ENCODE measurements at places on chromosomes 7 and 10.

DNA sequence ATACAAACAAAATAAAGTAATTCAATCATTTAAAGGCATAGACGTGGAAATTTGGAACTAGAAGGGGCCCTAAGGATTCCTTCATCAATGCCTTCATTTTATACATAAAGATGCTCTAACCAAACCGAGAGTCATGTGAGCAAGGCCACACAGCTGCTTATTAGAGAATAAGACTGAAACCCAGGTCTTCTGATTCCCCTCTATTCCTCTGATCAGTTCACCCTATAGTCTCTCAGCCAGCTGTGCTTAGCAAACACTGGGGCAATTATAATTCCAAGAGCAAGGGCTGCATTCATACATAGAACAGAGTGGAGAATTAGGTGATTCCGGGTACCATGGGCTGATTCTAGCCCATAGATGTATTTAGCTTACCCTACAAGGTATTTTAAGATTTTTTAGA, 9.7 kb upstream of the XPNPEP1 start:
- DNase-seq: no peak

- DNase-seq: no peak
Observed at GRCh38 chr10:3213208-3213607, 40.6 kb upstream of the PITRM1 start.

DNA sequence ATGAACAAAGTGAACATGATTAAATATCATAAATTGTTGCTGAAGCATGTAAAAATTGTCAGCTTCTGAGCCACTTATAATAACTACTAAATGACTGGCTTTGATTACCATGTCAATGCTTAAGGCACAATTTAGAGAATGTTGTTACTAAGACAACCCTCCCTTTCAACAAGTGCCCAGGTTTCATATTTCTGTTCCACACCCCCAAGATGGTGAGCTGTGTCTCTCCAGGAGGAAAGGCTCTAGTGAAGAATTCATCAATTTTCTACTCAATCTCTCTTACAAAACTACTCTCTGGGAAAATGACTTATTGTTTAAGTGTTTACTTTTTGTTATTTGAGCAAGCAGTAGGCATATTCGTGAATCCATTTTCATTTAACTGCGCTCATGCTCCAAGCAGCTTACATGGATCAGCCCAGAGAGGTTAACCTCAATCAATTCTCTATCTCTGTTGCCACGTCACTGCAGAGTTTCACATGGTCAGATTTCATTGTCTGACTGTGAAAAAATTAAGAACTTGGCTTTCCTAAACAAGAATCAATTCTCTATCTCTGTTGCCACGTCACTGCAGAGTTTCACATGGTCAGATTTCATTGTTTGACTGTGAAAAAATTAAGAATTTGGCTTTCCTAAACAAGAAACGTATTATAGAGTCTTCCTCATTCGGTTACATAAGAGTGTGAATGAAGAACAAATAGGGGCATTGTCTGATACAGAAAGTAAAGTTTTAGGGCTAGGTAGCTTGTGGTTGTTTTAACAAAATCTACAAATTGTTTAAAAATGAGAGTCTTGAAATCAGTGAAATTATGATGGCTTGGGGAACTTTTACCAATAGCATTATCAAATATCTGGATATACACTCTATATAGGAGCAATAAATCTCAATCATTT, 49.7 kb downstream of the CCDC71L start:
- no peak for DNase-seq

- no peak for DNase-seq
Observed at GRCh38 chr10:82742478-82742877, 867.5 kb downstream of the NRG3 start.

DNA sequence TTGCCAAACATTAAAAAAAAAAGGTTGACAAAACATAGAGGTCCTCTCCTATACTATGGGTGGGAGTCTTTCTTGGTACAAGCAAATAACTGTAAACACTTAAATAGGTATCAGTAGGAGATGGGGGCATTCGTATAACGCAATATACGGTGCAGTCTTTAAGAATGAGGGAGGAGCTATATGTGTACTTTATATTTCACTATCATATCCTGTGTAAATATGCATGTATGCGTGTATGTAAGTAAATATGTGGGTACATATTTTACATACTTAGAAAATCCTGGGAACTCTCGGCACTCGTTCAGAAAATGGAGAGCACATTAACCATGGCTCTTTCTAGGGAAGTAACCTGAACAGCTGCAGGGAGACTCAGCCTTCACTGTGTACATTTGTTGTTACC, 82.0 kb upstream of the LRRC18 start:
- DNase-seq: no peak

GRCh38 chr7:149559711-149560110, 62.1 kb upstream of the ZNF746 start:
- DNase-seq: no peak

DNA sequence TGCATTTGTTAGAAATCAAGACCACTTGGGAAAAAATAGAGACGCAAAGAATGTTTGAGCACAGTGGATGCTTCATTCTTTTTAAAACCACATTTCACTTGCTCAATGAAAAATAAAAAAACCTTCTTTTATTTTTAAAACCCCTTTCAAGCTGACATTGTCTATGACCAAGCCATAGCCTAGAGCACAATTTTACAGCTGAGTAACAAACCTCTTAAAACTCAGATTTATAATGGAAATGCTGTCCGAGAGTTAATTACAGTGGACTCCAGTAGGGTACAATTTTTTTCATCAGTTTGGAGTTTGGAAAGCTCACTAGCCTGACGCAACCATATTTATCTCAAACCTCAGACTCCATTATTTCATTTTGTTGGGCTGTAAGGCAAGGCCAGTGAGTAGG, 116.3 kb downstream of the RNLS start:
- no peak for DNase-seq

GRCh38 chr10:130345728-130346127, 209.5 kb downstream of the GLRX3 start:
- DNase-seq: no peak

DNA sequence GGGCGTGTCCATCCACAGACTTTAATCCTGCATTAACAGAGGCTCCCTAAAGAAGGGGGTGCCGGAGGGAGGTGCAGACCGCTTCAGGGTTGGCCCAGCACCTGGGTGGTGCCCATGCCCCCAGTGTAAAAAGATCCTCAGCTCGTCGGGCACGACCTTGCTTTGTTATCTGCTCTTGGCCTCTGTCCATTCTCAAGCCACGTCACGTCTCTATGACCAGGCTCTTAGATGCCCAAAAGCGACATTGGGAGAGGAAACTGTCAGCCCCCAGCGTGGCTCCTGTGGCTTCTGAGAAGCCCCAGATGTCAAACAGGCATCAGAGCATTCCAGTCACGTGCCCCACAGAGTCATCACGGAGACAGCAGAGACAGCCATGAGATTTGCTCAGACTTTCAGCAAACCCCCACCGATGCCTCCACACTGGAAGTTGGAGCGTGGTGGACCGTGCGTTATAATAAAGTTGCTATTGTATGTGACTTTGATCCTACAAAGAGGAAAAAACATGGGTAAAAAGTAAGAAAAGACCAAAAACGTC, 55.5 kb downstream of the PTPRN2 start:
- no peak for DNase-seq

- DNase-seq: no peak
Observed at GRCh38 chr10:78434886-78435285, 401.2 kb downstream of the RPS24 start.

- no peak for DNase-seq
Observed at GRCh38 chr7:47380325-47381133, 201.4 kb downstream of the TNS3 start.

GRCh38 chr7:105055084-105055483, 41.1 kb downstream of the KMT2E start:
- DNase-seq: no peak

GRCh38 chr10:70675496-70676161, 3.3 kb downstream of the ADAMTS14 start:
- no peak for DNase-seq

DNA sequence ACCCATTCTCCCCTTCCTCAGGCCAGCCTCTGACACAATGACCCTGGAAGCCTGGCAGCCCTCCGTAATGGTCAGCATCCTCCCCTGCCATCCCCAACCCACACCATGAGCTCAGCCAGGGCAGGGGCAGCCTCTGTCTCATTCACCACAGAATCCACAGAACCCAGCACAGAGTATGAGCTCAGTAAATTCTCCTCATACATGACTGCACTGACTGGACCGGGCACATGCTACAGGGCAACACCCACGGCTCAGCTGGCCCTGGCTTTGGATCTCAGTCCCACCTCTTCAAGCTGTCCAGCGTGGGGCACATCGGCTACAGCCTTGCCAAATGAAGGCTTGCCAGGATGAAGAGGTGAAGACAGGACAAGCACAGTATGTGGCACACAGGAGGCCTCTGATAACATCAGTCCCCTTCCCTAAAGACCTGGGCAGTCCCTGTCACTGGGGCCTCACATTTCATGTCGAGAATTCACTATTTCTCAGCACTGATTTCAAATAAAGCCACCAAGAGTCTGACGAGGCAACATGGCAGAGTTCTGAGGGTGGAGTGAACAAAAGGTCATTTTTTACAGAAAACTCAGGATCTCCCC, 7.9 kb downstream of the GPRIN2 start:
- no peak for DNase-seq

DNA sequence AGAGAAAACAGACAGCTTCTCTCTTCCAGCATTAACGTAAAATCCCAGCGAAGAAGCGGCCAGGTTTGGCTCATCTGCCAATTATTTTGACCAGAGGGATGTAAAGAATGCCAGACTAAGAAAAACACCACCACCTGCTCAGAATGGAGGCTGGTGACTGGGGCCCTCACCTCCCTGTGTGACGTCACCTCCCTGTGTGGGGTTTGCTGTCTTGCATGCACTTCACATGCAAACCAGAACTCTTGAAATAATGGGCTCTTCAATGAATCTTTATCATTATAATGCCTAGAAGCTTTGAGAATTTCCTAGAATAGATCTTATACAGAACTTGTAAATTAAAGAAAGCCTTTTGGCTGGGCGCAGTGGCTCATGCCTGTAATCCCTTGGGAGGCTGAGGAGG, 101.8 kb upstream of the WAC start:
- DNase-seq: no peak

- DNase-seq: no peak
Observed at GRCh38 chr7:89549768-89550167, 604.5 kb upstream of the STEAP1 start.

DNA sequence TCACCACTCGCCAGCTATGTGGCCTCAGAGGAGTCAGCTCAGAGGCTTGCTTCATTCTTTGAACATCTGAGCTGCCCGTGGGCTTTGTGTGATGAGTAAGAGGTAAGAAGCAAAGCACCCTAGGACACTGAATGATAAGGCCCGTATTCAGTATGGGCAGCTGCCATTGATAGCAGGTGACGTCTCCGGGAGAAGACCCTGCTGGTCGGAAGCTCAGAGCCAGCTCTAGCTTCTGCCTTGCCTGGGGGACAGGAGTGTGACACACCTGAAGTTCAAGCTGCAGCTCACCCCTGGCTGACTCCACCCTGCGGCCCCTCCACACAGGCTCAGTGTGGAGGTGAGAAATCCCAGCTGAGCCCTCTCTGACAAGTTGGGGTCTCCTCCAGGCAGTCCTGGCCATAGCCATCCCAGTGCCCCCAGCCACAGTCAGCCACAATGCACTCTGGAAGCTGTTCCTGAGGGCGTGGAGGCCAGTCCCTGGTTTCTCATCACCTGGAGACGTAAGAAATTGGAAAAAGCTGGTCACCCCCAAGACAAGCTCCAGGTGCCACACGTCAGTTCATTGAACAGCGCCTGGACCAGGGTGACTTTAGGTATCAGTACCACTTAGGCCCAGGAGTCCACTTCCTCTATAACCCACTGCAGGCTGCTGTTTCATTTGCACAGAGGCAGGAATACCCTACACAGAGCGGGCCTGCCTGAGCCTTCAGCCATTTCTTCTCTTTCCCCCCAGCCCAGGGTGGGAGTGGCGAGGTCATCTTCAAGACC, 164.9 kb upstream of the RHEB start:
- DNase-seq: no peak

DNA sequence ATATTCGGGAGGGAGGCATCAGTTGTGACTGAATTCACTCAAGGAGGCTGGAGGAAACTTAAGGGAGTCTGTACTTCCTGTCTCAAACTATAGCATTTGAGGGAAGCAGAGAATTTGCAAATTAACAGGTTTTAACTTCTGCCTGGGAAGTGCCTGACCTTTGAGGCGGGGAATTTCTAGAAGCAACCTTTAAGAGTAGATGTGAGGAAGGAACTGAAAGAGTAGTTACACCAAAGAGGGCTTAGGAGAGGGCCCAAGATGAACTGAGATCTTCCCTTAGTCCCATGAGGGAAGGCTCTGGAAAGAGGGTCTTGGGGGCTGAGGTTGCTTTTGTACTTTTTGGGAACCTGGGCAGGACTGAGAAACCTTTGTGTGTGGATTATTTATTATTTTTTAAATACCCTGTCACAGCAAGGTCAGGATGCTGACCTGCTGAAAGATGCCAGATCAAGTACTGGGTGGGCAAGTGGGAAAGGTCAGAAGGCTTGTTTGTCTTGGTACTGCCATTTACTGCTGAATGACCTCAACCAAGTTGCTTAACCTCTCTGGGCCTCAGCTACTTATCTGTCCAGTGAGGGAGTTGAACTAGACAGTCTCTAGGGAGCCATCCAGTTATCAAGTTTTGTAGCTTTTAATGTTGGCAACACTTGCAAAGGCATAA, 2.4 kb downstream of the GPR158 start:
- DNase-seq: no peak

DNA sequence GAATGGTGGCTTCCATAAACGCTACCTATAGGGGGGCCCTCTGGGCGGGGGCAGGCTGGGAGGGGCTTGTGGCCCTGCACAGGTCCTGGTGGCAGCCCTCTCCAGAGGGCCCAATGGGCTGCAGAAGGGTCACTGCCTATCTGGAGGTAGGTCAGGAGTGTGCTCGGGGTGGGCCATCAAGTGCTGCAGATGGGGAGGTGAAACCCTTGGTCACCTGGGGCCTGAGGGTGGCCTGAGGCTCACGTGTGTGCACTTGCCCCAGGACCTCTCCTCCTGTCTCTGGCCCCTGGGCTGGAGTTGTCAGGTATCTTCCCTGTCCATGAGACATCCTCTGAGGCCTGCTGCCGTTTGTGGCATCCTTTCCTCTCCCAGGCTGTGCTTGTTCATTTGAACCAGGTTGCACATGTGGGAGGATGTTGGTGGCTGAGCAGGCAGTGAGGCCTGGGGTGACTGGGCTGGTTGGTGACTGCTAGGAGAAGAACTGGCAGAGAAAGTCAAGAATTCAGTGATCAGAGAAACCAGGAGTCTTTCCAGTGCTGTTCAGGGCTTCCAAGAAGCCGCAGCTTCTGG, 21.1 kb upstream of the SH2D4B start:
- no peak for DNase-seq

GRCh38 chr10:104894681-104895080, 253.6 kb downstream of the SORCS3 start:
- no peak for DNase-seq

GRCh38 chr7:41252551-41252950, 450.3 kb downstream of the INHBA start:
- no peak for DNase-seq

GRCh38 chr10:34812771-34813170, 2.3 kb downstream of the PARD3 start:
- DNase-seq: no peak

GRCh38 chr10:118924493-118924892, 105.0 kb upstream of the NANOS1 start:
- no peak for DNase-seq

- DNase-seq: no peak
Observed at GRCh38 chr10:71433768-71434744, 37.3 kb downstream of the CDH23 start.

- DNase-seq: no peak
Observed at GRCh38 chr7:15607529-15608210, 45.9 kb upstream of the AGMO start.

GRCh38 chr10:63375859-63376258, 89.9 kb downstream of the JMJD1C start:
- DNase-seq: no peak

All from anterior cingulate cortex (tissue), 58 donors.